ENCODE measurements at places on chromosomes 5 and 9. TPM values are rescaled to one million over a fixed set of nuclear protein-coding genes. Genes with fewer than 3 reads are reported as not detected.

DNA sequence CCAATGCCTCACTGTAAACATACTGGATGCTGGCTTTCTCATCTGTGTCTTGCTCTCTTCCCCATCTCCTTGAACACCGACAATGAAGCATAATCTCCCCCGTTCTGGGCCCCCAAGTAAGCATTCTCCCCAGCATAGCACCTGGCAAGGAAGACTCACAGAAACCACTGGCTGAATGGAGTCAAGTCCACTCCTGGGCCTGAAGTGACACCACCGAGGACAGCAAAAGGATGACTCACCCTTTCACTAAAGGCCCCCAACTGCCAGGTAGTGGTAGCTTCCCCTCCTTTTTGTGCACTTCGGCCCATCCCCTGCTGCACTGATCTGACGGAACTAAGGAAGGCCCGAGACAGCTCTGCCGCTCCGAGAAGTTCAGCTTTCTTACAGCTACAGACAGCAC, 9.4 kb downstream of the VDAC1 start:
- DNase-seq: no peak

The TMC1 gene
- total RNA-seq: not detected

GRCh38 chr5:149048811-149049210, 14.1 kb downstream of the SH3TC2 start:
- no peak for DNase-seq

- DNase-seq: no peak
Observed at GRCh38 chr9:7259544-7260241, 501.9 kb downstream of the KDM4C start.

The SLC45A2 gene
- total RNA-seq: not detected

The RUFY1 gene
- total RNA-seq: 35.6 TPM

- DNase-seq: no peak
Observed at GRCh38 chr5:13591621-13592020, 352.9 kb downstream of the DNAH5 start.

DNA sequence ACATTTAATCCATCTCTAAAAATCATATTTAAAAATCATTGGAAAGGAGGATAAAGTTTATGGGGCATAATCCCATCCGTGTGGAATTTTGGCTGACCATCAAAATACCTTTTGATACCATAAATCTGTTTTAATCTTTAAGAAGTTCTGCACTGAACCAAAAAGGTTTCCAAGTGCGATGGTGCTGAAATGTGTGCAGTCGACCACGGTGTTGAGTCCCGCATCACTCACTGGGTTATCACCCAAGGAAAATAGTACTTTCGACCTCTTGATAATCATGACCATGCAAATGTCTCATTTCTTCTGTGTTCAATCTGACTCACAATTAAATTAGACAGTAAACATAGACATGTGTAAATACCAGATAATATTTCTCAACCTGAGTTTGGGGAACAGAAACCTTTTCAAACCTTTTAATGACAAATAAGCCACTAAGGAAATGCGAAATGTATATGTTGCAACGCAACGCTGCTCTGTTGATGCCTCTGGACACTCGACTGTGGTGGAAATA, 62.0 kb upstream of the CDH6 start:
- DNase-seq: no peak

The ZNF883 gene
- 0.98 TPM for total RNA-seq

The DELE1 gene
- 79.1 TPM for total RNA-seq

DNA sequence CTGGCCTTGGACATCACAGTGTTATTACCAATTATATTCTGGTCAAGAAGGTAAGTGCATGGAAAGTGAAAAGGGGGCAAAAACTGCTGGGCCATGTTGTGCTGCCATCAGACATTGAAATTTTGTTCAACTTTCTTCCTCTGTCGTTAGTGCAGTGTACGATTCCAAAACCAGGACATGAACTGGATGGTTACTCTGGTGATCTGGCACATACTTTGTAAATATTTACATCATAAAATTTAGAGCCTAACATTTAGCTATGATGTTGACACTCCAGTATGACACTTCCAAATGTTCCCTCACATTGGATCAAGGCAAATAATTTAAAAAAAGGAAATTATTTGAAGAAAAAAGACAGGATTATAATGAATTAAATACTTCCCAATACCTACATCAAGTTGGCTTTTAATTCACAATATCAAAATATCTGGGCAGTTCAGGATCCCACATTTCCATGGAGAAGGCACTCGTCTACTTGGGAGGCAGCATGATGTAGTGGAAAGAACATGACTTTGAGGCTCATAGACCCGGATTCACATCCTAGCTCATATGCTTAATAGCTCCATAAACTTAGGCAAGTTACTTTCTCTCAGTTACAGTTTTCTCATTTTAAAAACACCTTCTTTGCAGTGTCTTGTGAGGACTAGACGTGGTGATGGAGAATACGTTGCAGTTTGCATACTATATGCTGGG, 342.5 kb upstream of the MPDZ start:
- no peak for DNase-seq

The MARCOL gene
- total RNA-seq: not detected

GRCh38 chr5:140182803-140183367, 7.9 kb downstream of the CYSTM1 start:
- DNase-seq: no peak

DNA sequence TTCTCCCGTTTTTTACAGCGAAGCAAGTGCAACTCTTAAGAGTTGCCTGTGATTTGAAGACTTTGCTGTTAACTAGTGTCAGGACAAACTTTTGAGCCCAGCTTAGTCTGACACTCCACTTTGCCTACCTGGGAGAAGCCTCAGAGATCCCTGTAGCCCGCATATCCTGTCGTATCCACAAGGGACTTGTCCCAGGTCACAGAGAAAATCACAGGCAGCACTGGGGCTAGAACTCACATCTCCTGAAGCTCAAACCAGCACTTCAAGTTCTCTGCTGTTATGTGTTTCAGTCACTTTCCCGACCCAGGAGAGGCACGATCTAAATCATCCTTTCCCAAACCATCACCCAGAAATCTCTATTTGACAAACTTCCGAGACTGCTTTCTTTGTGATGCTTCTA, 584.5 kb downstream of the ACTL7B start:
- DNase-seq: no peak

The SOWAHA gene
- total RNA-seq: not detected

The GPR150 gene
- total RNA-seq: 1.7 TPM

- no peak for DNase-seq
Observed at GRCh38 chr9:34546834-34547827, 24.3 kb upstream of the ENHO start.

DNA sequence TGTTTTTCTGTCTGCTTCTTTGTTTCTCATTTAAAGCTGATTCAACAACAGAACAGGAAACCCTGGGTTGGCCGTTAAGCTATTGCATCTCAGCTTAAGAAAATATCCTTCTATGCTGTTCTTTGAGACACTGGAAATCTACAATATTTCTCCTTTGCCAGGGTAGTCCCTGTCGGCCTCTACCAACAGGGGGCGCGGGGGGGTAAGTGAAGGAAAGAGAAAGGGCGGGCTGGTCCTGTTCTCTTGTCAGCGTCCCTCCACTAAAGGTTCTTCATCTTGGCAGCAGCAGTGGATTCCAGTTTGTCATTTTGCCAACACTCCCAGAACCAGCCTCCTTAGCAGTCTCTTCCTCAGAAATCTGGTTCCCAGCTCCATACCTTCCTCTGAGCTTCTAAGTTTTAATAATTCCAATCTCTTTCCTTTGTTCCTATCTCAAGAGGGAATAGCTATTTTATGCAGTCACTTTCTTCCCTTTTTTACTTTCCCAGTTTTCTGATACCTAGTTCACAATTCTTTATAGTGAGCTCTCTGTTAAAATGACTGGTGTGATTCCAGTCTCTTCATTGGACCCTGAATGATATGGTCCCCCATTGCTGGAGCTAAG, 222.3 kb downstream of the GLIS3 start:
- no peak for DNase-seq

DNA sequence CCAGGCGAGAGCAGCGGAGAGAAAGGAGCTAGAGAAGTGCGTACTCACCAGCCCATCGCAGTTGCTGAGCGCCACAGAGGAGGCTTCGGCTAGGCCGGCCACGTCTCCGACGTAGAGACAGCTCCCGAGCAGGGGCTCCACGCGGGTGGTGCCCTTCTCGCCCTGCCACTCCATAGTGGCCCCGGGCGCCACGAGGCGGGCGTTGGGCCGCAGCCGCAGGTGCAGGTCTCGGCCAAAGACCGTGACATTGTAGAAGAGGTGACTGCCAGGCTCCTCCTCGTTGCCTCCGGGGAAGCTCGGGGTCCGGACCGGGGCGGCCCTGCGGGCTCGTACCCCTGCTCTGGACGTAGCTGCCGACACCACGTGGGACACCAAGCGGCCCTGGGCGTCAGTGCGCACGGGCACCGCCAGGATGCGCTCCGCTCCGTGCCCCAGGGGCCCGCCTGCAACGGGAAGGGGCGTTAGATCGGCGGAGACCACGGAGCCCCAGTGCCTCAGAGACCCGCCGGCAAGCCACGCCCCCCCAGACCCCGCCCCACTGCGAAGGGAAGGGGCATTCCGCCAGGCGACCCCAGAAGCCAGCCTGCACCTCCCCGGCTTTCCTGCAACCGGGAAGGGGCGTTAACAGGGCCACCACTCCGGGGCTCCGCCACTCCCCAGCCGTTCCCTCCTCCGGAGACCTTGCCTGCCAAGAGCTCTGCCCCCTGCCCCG, 1.4 kb downstream of the ADAMTS2 start:
- no peak for DNase-seq

GRCh38 chr9:35618325-35618727, at the start of gene CD72:
TSS of gene CD72 (minus strand) at chr9:35618413. CDS start at chr9:35618303, 110 bp downstream.
- no peak for DNase-seq

GRCh38 chr5:44532981-44533380, 143.8 kb upstream of the FGF10 start:
- DNase-seq: no peak

Measured in vagina (tissue), 2 donors.